ENCODE measurements at places on chromosomes 4 and X.

GRCh38 chr4:163353054-163353453 is 9.4 kb downstream of the NPY5R start:
- DNase-seq, result no peak

DNA sequence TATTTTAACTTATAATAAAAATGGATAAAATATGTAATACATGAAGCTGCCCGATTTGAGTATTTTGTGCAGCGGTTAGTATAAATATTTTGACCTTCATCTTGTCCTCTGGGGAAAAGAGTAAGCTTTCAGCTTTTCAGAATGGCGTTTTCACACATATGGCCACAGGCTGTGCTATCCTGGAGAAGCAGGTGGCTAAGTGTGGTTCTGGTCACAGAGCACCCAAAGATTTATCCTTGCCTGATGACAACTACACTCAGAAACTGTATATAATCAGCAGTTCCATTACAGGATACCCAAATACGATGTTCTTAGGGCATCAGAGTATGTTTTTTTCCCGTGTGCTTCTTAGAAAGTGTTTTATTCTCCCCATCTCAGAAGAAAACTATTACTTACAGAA is 42.3 kb upstream of the ANK2 start:
- no peak for DNase-seq

DNA sequence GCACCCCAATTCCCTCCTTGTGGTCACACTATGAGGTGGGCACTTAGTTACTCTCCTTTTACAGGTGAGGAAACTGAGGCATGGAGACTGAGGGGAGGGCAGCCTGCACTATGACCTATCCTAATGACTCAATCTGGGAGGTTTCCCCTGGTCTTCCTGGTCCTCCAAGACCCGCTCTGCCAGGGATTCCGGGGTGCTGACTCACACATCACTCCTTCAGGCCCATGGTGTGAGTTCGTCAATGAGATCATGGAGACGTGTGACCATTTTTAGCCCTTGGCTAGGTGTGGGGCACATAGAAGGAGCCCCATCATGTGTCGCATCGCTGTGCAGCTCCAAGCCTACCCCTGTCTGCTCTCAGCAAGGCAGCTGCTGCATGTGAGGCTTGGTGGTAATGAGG is 32.4 kb upstream of the BCOR start:
- peak; percentile 71 for DNase-seq

GRCh38 chr4:68466751-68467150 is 19.5 kb downstream of the TMPRSS11E start:
- DNase-seq, result no peak

DNA sequence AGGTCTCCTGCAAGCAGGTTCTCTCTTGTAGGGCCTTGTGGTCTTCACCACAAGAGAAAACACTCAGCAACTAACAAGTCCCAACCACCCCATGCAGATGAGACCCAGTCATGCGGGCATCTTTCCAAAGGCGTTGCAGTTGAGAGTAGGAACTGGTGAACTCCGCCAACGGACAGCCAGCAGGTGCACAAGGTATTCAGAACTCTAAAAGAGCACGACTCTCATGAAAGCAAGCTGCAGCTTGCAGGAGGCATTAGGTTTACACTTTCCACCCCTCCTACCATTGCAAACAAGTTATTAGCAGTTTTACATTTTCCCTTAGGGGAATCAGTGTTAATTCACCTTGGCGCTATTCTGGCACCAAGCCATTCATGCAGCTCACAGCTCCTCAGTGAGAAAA is 173.4 kb upstream of the KIT start:
- no peak for DNase-seq

Measured in mesendoderm (in vitro differentiated cells).